ENCODE measurements at places on chromosomes 3 and 15.

DNA sequence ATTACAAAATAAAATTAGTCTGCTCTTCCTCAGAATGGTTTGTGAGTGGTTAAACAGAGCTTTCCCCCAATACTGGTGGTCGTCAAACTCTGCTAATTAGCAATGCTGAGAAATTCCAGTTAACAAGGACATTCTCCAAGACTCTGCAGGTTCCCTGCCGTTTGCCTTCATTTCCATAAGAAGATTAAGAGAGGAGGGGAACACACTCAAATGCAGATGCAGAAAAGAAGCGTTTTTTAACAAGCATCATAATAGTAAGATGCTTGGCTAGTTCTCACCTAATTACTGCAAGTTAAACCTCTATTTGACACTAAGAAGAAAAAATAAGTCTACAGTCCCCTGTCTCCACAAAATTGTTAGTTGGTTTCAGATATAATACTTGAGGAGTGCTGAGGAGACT lies 3.7 kb upstream of the SOX2 start:
- DNase-seq, result no peak

GRCh38 chr3:127228866-127229265 lies 35.9 kb downstream of the PRR23E start:
- no peak for DNase-seq

GRCh38 chr3:55571913-55572312 lies 84.8 kb upstream of the WNT5A start:
- DNase-seq, result peak; percentile 15

GRCh38 chr15:73631915-73632669 lies 1.1 kb downstream of the NPTN start:
- DNase-seq, result peak; percentile 54

DNA sequence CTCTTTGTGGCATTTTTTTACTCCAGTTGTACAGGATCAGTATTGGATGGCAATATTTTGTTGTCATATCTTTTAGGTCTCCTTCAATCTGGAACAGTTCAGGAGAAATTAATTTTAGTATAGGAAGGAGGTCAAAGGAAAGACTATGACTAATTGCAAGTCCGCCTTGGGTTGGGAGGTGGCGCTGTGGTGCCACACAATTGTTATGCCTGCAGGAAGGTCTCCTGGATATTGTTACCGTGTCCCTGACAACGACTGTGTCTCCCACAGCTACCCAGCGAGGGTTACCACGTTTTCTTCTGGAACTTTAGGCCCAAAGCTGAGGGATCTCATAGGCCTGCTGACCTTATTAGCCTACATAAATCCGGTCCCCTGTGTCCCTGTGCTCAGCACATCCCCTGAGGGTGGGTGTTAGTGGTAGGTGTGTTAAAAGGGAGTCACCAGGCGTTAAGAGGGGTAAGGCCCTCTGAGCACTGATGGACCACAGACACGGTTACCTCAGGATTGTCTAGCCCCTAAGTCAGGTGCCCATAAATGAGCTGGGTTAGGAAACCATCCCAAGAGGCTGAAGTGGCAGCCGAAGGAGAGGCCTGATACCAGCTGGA lies 31.5 kb downstream of the KCNAB1 start:
- DNase-seq, result peak; percentile 74

GRCh38 chr3:56886314-56886713 lies 84.6 kb upstream of the ARHGEF3 start:
- DNase-seq, result no peak

DNA sequence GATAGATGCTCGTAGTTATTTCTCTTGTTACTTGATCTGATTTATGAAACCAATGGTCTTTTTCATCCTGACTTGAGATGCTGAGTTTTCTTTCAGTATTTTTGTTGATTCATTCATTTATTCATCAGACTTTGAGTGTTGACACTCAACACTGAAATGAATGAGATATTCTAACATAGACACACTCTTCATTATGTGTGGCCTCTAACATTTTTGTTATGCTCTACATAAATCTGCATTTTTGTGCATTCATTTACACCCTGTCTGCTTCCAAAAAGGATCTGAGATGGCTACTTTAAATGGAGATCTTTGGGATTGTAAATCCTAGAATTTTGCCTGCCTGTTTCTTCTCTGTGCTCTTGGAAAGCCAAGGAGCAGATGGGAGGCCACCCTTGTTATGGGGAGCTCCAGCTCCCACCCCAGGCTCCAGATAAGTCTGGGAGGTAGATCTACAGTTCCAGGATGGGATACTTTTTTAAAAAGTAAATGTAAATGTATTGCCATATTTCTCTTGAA lies 287.2 kb upstream of the LRRFIP2 start:
- no peak for DNase-seq

DNA sequence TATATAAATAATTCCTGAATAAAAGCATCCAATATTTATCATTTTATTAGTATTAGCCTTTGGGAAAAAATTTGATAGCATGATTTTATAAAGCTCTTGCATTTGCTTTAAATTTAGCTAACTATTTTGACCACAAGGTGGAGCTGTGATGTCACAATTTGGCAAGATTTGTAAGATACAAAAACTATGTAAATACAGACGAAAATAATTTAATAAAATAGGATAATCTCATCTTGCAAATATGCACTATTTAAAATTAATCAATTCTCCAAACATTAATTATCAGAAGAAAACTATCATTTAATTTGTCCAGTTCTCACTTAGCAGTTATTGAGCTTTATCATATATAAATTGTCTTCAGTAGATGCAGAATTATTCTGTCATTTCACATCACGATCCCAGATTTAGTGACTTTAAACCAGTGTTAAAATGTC lies 95.4 kb downstream of the PLOD2 start:
- peak; percentile 4 for DNase-seq

DNA sequence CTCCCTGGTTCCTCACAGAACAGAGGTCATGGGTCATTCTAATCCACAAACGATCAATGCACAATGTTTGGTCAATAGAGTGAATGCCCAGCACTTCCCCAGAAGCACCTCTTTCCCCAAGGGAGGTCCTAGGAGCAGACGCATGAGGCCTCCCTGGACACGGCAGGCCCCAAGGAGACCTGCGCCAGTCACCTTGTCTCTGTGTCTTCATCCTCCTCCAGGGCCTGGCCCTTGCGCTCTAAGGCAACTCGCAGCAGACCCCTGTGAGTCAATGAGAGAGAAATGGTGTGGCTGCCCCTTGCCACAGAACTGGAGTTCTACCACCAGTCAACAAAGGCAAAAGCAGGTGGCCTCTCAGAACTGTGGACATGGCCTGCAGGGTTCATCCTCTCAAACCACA lies 18.1 kb downstream of the ALS2CL start:
- no peak for DNase-seq

DNA sequence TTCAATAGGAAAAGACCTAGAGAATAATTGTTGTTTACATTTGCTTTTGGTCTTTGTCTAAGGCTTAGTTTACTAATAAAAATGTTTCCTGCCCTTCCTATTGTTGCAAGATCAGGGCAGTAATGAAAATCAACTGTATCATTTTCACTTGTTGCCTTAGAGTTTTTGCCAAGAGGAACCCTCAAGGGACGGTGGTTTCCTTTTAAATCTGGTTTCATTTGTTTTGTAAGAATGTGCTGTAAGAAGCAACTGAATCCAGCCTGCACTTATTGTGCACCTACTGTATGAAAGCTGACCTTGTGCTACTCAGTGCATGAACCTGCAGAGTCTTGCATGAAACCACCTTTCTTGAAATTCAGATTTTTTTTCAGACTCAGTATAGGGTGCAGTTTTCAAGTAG lies 5.3 kb downstream of the IGF1R start:
- DNase-seq, result peak; percentile 28

GRCh38 chr15:64187396-64188191 lies 24.8 kb upstream of the PPIB start:
- DNase-seq, result no peak

GRCh38 chr15:93613386-93613785 lies 524.4 kb upstream of the RGMA start:
- no peak for DNase-seq

DNA sequence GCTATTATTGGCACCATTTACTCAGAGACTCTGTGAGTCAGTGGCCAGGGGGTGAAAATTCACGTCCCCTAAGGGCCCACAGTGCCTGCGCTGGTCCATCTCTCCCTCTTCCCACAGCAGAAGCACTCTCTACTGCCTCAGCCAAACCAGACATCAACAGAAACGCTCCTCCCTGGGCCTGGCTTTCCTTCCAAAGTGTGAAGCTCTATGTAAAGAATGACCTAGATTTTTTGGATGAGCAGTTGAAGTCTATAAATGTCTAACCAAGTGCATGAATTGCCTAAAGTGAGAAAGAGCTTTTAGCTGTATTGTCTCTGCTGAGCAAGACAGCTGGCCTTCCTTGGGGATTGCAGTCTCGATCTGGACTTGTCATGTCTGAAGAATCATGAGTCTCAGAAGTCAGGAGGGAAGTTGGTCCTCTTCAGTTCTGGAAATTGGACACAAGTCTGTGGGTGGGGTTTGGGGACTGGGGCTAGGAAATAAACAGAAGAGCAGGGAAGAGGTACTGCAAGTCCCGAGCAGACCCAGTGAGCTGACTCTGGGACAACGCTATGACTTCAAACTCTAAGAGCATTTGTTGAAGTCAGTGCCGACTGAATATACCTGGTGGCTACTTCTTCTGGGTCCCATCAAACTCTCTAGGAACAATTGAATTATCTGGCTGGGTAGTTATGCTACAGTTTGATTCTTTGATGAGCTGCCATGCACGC lies 29.0 kb downstream of the RASGRP1 start:
- DNase-seq, result no peak

DNA sequence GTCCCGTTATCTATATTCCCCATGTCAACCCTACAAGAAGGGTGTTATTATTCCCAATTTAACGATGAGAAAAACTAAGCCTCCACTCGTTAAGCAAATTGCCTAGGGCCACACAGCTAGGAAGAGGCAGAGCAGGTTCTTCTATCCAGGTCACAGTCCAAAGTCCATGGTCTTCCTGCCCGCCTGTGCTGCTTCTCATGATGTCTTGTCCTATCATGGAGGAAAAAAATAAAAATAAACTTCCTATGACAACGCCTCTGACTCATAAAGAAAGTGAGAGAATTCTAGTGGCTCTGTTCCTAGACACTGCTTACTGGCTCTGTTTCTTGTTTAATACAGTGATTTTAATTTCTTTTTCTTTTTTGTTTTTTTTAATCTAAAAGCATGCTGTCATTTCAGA lies 9.7 kb downstream of the COL8A1 start:
- peak; percentile 62 for DNase-seq

DNA sequence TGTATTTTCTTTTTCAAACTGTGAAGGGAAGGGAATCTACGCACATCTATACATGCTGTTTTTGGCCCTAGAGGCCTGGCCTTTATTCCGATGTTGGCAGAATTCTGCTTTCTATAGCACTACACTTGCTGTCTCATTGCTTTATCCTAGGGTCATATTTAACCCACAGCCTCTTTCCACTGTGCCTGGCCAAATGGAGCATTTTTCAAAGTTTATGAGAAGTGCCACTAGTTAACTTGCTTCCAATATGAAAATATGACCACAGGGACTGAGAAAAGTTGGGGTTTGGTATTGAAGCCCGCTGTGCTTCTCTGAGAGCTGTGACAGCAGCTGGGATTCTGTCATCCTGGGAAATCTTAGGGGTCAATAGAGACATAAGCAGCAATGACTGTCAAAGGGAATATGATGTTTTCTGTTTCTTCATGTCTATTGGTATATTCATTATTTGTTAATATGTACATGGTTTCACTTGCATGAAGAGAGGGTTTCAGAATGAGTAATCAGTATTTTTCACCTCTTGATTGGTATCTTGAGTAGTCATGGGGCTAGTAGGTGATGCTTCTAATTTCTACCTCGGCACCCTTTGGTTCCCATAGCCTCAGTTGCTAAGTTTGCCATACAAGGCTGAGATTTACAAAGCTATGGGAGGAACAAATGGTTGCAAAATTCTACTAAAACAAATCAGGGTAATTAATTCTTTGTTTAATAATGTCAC lies 275.8 kb upstream of the RBMS3 start:
- no peak for DNase-seq

DNA sequence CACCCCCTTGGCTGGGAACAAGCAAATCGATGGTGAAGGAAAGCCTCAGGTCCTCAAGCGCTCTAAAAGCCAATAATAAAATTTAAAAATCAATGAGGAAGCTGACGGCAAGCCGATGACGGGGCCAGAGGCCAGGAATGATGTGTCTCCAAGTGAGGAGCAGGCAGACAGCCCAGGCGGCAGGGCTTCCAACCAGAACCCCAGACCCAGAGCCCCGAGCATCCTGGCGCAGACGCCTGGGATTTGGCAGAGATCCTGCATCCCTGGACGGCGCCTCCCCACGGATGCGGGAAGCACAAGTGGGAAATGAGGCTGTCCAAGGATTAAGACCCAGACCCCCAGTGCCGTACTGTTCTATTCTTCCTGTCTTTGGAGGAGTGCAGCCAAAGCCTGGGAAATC lies 123.0 kb upstream of the PROK2 start:
- DNase-seq, result no peak

GRCh38 chr3:58109752-58110151 lies 101.0 kb downstream of the DNASE1L3 start:
- no peak for DNase-seq

GRCh38 chr3:127068871-127069270 lies 86.0 kb downstream of the PLXNA1 start:
- no peak for DNase-seq

- peak; percentile 71 for DNase-seq
These were observed 69.7 kb downstream of the USF3 start for GRCh38 chr3:113626503-113627371.
